Glutamatergic neuron (in vitro differentiated cells): ENCODE measurements at places on chromosomes 13 and 19. TPM values are rescaled to one million over a fixed set of nuclear protein-coding genes. Genes with fewer than 3 reads are reported as not detected.

Gene NLRP7
- not detected for total RNA-seq

Gene ZNF296
- 6.3 TPM for total RNA-seq

Gene CGB5
- not detected for total RNA-seq

Gene TBXA2R
- total RNA-seq = not detected

Gene IRGC
- total RNA-seq = not detected

Gene IFNL1
- not detected for total RNA-seq

Gene OVOL3
- total RNA-seq = not detected

Gene ENOX1
- total RNA-seq = 8.7 TPM

Gene DKKL1
- 2.8 TPM for total RNA-seq

Gene ATP11A
- total RNA-seq = 127 TPM
